ENCODE measurements at places on chromosomes 4 and X.

GRCh38 chr4:128940971-128941370 lies 131.5 kb downstream of the JADE1 start:
- peak; percentile 2 for DNase-seq

- DNase-seq, result no peak
Measured at GRCh38 chrX:120299928-120300327, 11.3 kb downstream of the TMEM255A start.

- no peak for DNase-seq
Measured at GRCh38 chr4:22780317-22780716, 87.6 kb downstream of the GBA3 start.

- no peak for DNase-seq
Measured at GRCh38 chr4:138164208-138164607, 77.9 kb downstream of the SLC7A11 start.

GRCh38 chr4:75653845-75654503 lies 19.2 kb downstream of the G3BP2 start:
- peak; percentile 15 for DNase-seq

- DNase-seq, result no peak
Measured at GRCh38 chr4:183861426-183861825, 43.7 kb upstream of the STOX2 start.

- peak; percentile 54 for DNase-seq
Measured at GRCh38 chr4:142846108-142846728, at the start of gene INPP4B. Gene INPP4B (minus strand): TSS chr4:142846301.

DNA sequence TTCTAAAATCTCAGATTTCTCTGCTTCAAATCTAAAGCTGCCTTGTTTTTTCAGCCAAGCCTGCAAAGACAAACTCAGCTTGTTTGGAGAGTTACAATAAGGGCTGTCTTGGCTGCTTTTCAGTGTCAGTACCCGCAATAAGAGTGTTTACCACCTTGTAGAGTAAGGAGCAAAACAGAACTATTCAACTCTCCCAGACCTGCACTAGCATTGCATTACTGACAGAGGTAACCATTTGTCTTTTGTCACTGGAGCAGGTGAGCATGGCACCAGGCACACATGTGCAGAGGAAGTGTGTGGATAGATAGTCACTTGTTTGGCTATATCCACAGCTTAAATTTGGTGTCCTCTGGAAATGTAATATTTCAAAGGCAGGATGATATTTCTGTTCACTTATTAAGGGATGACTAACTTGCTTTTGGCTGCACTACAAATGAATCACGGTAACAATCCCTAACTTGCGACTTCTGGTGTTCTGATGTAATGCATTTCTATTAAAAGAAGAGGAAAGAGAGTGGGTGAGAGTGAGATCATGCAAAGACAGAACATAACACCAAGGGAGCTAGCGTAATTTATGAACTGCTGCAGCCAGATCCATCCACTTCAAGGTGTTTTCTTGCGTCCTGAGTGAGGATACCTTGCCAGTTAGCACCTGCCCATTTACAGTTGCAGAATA lies 38.6 kb downstream of the PTCHD1 start:
- DNase-seq, result peak; percentile 62

DNA sequence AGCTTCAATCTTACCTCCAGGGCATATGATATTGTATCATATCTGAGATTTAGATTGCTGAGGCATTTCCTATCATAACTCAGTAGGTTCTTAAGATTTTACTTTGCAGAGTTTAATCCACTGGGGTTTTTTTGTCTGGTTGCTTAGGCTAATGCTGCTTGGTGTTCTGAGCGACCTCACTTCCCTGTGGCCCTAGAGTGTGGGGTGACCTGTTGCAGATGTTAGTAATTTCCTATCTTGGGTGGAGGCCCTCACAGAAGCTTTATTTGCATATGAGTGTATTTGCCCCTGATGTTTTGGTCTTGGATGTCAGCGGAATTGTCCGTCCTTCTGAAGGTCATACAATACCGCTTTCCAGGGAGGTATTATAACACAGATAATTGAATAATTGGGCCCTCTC lies 137.1 kb downstream of the NDST3 start:
- no peak for DNase-seq

DNA sequence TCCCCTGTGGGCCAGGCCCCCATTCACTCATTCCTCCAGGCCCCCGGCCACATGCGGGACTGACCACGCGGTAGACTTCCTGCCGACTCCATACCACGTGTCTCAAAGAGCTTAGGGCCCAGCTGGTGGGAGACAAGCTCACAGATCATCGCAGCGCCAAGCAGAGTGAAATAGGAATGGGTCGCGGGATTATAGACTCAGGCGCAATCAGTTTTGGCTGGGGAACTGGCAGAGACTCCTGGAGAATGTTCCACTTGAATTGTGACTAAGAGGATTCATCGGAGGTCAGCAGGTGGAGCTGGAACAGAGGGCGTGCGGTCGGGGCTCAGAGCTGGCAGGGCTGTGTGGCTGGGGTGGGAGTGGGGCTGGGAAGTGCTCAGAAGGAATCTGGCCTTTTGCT lies 15.6 kb downstream of the ATP2B3 start:
- no peak for DNase-seq

GRCh38 chr4:51868449-51868847 lies 25.5 kb downstream of the DCUN1D4 start:
- DNase-seq, result no peak

- DNase-seq, result no peak
Measured at GRCh38 chrX:19545651-19546050, 30.3 kb upstream of the MAP3K15 start.

DNA sequence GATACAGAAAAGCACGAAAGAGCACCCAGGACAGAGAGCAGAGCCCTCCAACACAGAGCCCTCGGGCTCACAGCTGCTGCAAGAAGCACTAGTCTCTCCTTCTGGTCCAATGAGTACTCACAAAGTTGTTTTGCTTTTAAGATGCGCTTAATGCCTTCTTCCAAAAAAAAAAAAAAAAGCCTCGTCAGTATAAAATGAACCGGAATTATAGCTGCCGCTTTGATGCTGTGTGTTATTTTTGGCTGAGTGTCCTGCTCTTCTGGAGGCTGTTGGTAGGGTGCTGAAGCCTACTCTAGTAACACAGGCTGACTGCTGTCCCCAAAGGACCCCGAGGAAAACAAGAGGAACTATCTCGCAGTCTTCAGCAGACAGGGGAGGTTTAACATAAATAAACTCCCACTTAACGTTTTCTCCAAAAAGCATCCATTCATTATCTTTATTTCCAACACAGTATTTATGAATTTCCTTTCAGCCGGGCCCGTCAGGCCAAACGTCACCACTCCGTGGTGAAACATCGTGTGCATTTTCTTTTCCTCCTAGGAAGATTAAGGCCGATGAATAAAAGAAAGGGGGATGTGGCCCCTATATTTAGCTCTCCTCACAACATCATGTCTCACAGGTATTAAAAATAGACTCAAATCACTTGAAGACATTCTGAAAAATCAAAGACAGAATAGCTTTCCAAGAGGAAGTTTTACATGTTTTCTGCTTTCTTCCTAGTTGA lies 213.7 kb upstream of the PPARGC1A start:
- peak; percentile 49 for DNase-seq

DNA sequence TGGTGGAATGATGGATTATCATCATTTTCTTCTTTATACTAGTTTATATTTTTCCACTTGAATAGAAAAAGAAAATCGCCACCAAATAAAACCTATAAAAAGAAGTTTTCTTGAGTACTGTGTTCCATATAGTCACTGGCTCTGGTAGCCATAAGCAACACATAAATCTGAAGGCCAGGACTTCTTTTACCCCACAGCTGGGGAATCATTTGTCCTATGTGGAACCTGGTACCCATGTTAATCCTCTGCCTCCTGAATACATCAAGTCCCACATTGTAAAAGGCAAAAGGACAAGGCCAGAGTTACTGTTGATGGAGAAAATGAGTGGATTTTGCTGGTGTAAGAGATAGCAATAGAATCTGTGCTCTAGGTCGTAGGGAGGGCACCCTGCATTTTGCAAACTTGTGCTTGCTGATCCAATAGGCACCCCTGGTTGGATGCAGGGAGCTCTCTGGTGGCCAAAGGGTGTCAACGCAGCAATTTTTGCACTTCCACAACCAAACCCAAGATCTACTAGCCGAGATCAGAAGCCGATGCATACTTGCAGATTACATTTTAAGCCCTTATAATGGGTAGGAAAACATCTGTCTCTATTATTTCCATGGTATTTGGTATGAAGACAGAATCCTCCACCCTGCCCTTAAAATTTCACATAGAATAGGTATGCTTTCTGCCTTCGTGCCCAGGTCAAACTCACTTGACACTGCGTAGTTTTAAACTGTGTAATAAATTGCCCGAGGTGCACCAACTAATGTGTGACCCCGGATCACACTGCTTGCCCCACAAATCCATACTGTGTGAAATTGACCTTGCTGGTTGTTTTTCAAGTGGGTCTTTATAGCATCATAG lies 146.2 kb upstream of the SCML1 start:
- DNase-seq, result peak; percentile 66

- DNase-seq, result no peak
Measured at GRCh38 chr4:1741208-1741607, 19.9 kb downstream of the TACC3 start.

- no peak for DNase-seq
Measured at GRCh38 chr4:123312951-123313592, 83.5 kb upstream of the SPRY1 start.
